ENCODE measurements at places on chromosomes 3 and 15.

DNA sequence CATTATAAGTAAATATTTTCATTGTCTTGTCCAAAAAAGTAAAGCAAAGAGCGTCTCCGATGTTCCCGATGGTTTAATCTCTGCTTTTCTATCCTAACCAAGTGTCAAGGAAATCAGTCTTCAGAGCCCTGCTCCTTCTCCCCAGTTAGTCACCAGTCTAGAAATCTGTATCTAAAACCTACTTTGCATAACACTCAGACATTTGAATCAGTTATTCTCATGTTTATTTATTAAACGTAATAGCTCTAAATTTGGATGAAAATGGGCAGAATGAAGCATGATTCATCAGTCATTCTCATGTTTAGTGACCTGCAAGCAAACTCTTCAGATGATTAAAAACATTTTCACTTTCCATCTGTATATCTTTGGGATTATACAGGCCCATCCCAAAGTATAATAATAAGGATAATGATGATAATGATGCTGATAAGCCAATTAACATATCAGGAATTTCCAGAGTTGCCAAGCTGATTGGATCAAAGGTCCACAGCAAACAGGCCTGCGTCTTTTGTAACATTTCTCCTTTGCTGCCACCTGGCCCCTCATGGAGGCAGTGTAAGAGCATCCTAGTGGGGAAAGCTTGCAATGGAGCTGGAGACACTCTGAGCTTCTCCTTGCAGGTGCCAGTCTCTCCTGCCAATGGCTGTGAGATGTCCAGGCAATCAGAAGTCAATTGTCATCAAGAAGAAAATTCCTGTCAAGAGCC is 273.9 kb downstream of the IGSF11 start:
- no peak for DNase-seq

DNA sequence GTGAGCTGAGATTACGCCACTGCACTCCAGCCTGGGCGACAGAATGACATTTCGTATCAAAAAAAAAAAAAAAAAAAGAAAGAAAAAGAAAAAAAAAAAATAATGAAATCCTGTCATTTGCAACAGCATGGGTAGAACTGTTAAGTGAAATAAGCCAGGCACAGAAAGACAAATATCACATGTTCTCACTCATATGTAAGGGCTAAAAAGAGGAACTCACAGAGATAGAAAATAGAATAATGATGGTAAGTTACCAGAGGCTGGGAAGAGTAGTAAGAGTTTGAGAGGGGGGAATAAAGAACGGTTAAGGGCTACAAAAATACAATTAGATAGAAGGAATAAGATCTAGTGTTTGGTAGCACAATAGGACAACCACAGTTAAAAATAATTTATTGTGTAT is 19.7 kb downstream of the DENND6A start:
- no peak for DNase-seq

DNA sequence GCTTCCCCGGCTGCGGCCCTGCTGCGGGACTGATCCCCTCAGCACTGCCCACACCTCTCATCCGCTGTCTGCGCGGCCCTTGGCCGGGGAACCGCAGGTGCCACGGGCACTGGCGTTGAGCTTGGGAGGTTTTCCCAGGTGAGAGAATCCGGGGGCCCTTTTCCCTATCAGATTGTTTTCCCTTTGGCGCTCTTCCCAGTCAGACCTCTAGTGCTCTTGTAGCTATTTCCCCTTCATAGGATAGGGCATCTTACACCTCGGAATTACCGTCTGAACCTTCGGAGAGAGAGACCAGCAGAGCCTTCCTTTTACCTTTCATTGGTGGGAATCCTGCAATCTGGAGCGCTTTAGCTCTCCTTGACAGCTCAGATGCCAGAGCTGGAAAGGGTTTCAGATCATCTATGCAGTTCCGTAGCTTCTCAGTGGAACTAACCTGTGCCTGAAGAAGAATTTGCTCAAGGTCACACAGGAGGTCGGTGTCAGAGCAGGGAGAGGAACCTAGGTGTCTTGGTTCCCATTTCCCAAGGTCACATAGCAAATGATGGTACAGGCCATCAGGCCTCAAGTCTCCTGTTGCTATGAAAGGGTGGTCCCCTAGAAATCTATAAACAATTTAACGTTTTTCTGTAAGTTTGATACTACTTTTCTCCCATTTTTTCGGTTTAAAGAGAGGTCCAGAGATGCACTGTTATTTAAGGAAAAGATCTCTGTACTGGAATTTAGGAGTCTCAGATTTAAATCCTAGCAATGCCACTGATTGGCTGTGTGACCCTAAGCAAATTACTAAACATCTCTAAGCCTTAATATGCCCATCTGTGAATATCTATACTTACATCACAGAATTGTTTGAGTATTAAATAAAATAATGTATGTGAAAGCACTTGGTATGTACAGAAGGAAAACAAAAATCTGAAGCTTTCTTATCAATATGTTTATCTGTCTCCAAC is 916 bp downstream of the IDH3A start:
- peak; percentile 14 for DNase-seq

GRCh38 chr15:69225355-69226022 is 65.1 kb downstream of the GLCE start:
- peak; percentile 49 for DNase-seq

GRCh38 chr15:31262143-31262530 is 64.5 kb upstream of the KLF13 start:
- DNase-seq: no peak

GRCh38 chr15:27260523-27260922 is 289.5 kb downstream of the GABRG3 start:
- DNase-seq: no peak

DNA sequence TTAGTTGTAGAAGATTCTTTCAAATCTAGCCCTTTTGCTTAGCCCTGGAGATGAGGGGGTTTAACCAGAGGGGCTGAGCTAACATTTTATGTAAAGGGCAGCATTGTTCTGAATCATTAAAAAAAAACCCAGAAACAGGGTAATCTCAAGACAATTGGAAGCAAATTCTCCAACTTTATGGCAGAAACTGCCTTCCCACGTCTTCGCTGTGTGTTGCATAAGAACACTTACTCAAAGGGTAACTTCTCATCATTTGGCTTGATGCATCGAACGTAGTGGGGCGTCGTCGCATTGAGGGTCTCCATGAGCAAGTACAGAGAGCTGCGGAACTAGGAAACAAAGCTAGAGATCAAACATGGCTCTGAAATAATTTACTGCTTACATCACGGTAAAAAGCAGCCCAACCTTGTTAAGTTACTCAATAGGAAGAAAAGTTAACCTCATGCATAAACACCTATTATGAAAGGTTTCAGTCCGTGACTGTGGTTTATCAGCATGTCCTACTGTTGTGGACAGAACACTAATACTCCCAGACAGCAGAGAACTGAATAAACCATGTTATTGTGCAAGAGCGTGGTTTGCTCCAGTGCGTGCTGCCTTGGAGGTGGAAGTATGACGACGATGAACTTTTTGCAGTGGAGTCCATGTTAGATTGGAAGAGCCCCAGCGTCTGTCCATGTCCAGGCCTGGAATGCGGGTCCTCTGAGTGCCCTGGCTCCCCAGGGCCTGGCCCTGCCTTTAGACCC is 48.7 kb downstream of the MYO5C start:
- no peak for DNase-seq

GRCh38 chr3:11554236-11554610 is 89.5 kb downstream of the VGLL4 start:
- DNase-seq: no peak

DNA sequence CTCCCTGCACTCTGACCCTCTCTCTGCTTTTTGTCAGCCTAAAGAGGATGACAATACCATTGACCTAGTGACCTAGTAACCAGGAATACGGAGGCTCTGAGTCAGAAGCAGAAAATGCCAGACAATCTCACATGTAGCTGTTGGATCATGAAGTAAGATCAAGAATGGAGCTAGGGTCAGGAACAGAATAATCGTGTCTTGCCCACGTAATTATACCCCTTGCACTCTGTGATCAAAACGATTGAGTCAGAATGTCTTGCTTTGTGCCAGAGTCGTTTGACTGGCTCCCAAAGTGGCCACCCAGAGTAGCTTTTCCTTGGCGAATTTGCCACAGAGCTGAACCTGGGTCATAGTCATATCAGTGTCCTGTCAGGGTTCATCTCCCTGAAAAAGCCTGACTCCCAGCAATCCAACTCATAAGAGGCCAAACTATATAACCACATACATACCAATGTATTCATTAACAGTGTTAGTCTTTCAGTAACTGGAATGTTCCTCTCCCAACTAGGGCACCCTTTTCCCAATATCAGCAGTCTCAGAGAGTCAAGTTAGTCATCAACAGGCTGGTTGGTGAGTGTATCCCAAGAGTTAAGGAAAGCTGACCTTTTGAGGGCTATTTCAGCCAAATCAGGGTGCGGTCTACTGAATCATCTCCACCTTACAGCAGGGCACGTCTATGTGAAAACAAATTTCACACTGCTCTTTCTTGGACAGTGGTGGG is 5.0 kb upstream of the CDV3 start:
- DNase-seq: no peak

DNA sequence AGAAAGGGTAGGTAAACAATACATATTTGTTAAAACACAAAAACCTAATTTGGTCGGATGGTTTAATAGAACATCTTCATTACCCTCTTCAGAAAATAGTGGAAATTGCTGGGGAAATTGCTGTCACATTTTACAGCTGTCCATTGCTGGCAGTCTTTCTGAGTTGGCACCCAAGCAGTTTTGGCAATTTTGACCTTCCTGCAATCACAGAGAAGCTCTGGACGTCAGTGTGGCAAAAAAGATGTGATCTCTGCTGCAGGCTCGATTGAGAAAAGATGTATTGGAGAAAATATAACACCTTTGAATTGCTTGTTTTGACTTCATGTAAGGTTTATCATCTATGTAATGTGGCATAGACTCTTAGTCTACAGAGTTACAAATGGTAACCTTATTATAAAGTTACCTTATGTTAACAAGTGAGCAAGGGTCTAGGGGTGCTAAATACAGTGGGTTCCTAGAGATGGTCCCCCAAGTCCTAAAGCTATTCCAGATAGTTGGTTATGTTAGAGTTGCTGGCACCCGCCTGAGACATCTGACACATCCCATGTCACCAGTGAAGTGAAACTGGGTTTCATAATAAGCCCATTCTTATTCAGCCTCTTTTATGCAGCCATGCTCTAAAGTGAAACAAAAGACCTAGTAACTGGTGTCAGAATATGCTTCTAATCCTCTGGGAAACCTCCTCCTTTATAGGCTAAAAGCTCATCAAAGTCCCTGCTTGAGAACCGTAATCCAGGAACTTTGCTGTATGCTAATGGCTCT is 14.0 kb downstream of the UBE2E1 start:
- DNase-seq: no peak

GRCh38 chr15:59862191-59863155 is 141.6 kb upstream of the FOXB1 start:
- no peak for DNase-seq

- no peak for DNase-seq
Observed at GRCh38 chr15:45331972-45332371, 46.4 kb downstream of the GATM start.

GRCh38 chr3:22361521-22361920 is 610.5 kb upstream of the ZNF385D start:
- no peak for DNase-seq

DNA sequence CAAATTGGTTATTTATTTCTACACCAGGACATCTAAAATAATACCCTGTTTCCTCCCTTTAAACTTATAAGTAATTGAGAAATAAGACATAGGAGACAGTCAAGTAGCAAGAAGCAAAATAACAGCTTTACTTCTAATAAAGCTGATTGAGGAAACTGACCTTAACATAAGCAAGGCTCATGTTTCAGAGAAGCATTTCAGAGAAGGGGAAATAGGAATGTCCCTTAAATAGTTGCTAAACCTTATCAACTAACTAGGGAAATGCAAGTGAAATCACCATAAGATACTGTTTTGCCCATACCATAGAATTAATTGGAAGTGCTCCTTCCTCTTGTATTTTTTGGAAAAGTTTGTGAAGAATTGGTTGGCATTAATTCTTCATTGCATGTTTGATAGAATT is 84.9 kb downstream of the B3GALNT1 start:
- no peak for DNase-seq

- no peak for DNase-seq
Observed at GRCh38 chr3:174618368-174619080, 240.6 kb upstream of the NAALADL2 start.

- DNase-seq: peak; percentile 10
Observed at GRCh38 chr15:67240235-67241131, 14.0 kb downstream of the AAGAB start.

- no peak for DNase-seq
Observed at GRCh38 chr3:134066158-134066541, 36.4 kb upstream of the SLCO2A1 start.

DNA sequence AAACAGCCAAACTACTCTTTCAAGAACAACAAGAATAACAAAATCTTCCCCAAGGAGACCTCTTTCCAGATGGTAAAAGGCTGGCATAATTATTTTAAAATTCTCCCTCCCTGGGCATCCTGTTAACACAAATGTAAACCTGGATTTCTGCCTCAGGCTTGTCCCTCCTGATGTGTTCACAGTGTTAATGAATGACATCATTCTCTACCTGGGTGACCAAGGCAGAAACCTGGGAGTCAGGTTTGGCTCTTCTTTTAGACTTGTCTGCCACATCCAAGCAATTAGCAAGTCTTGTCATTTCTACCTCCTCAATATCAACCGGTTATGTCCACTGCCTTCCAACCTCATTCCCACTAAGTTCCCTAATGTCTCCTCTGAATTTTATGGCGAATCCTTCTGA is 368.7 kb upstream of the TBL1XR1 start:
- DNase-seq: no peak

GRCh38 chr3:120678331-120678947 is 3.6 kb downstream of the HGD start:
- DNase-seq: no peak

DNA sequence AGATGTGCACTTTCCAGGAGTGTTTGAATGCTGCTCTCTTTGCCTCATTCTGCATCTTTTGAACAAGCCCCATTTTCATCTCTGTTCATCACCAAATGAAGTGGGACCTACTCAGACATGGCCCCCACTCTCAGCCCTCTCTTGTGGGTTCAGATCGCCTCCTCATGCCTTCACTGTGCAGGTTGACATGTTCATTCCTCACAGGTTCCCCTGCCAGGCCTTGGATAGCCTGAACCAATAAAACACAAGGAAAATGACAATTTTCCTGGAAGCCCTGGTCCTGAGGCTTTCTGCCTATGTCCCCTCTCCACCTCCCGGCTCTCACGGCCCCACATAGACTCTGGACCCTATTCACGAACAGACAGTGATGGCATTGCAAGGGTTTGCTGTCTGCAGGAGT is 17.7 kb downstream of the KLF15 start:
- DNase-seq: no peak

DNA sequence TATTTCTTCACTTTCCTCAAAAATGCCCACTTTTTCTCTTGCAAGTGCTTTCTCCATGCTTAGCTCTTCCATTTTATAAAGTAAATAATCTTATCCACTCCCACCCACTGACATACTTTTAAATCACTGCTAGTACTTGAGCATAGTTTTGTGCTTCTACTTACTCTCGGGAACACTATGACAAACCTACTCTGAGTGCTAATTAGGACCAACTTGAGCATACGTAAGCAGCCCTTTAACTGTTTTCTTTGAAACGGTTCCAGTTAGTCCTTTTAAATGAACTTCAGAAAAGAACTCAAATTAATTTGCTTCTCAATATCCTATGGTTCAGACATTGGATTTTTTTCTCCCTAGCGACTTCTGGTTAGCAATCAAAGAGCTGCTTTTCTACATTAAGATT is 280.0 kb upstream of the SOX2 start:
- DNase-seq: no peak

All from hematopoietic multipotent progenitor cell treated with erythropoietin and hydrocortisone succinate and interleukin-3 and kit ligand, for 15 days (in vitro differentiated cells).